ENCODE measurements at places on chromosomes 16 and 17.

DNA sequence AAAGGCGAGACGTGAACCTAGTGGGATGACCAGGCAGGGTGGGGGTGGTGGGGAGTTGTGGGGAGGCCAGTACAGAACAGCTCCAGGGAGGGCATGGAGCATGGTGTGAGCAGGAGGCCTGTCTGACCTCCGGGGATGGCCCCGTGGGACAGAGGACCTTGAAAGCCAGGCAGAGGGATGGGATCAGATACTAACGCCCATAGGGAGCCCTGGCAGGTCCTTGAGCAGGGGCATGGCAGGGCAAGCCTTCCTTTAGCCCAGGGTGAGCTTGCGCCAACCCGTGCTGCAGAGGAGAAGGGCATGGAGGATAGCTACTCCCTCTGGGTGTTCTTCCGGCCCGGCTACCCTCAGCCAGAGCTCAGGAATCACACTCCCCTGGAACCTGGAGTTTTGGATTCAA, 35.3 kb downstream of the TMEM235 start:
- DNase-seq: no peak

DNA sequence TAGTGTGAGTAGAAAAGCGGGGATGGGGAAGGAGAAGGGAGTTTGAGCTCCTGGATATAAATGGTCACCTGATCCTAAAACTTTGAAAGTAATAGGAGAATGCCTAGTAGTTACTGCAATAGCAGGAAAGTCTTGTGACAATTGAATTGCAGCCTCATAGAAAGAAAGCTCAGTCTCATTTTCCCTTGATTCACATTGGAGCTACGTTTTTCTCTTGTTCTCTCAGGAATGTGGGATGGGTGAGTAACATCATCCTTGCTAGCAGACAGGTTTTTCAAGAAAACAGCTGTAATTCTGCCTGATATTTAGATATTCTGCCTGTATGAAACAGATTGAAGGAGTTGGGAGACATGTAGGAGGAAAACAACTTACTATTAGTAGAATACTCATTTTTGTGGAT, 25.3 kb downstream of the SF3B3 start:
- DNase-seq: no peak

DNA sequence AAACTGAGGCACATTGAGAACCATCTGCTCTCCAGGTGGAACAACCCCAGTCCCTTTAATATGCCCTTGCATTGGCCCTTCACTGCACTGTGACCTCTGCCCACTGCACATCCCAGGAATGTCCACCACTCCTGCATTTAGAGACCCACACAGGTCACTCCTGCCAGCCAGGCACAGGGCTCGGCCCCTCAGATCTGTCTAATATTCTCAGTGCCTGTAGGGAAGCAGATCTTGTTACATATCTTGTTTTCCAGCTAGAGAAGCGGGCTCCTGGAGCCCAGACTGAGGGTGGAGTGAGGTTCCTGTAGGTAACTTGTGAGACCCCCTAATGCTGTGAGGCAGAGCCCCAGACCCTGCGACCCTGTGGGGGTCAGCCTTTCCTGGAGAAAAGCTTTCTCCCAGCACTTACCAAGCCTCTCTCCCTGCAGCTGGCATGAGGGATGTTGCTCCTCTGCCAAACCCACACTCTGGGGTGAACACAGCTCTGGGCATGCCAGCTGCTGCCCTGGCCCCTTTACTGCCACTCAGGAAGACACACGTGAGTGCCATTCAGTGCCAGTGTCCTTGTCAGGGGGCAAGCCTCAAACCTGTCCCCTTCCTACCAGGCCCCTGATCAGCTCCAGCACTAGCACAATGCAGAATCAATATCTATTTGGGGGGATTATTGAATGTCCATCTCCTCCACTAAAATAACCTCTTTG, 40.3 kb upstream of the CRHR1 start:
- no peak for DNase-seq

DNA sequence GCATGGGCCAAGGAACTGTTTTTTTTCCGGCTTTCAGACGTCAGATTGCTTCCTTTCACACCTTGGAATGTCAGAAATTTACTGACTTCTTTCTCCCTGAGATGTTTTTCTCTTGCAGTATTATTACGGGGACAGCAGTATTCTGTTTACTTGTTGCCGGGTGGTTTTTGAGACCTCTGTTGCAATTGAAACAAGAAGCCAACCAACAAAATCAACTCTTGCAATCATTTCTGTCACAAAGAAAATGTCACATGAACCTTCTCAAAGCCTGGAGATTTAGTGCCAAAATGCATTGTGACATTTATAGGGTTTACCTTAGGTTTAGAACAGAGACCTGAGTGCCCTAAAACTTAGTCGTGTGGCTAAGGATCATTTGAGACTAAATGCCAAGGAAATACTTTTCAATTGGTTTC, 174.3 kb downstream of the MAP2K6 start:
- DNase-seq: no peak

GRCh38 chr17:44820631-44821212, 9.4 kb downstream of the GJC1 start:
- no peak for DNase-seq

- no peak for DNase-seq
These were observed 534 bp downstream of the GPATCH8 start for GRCh38 chr17:44502598-44503146.

DNA sequence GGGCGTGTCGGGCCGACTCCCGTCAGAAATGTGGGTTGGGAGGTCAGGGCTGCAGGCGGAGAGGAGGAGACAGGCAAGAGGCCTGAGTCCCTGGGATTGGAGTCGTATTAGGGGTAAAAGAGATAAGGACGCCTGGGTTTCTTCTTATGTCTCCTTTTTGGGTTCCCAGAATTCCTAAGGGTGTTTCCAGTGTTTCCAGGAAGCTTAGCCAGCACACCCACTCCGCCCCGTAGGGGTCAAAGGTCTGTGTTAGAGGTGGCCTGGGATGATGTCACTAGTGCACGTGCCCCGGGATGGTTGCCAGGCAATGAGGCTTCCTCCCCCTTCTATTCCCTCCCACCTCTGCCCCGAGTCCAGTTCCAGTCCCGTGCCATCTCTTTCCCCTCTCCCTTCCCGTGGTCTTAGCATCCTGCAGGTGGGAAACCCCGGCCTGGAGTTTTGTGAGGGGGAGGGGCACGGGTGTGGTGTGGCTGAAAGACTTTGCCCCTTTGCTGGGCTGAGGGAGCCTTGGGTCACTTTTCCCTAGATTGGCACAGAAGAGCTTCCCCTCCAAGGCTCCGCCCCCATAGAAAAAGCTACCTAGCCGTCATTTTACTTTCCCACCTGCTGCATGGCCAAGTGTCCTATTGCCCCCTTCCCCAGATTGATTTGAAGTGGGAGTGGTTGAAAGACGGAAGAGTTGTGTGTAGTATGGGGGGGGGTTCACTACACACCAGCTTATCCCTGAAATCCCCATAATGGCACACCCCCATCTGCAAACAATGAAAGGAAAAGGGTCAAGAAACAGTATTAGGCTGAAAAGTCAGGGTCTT, 2.8 kb downstream of the KDM6B start:
- peak; percentile 69 for DNase-seq

DNA sequence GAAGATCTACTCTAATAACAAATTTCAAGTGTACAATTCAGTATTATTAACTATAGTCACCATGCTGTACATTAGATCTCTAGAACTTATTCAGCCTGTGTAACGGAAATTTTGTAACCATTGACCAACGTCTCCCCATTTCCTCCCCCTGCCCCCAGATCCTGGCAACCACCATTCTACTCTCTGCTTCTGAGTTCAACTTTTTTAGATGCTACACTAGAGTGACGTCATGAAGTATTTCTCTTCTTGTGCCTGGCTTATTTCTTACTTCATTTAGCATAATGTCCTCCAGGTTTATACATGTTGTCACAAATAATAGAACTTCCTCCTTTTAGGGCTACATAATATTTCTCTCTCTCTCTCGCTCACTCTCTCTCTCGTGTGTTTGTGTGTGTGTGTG, 157.5 kb downstream of the ANKFN1 start:
- DNase-seq: no peak

DNA sequence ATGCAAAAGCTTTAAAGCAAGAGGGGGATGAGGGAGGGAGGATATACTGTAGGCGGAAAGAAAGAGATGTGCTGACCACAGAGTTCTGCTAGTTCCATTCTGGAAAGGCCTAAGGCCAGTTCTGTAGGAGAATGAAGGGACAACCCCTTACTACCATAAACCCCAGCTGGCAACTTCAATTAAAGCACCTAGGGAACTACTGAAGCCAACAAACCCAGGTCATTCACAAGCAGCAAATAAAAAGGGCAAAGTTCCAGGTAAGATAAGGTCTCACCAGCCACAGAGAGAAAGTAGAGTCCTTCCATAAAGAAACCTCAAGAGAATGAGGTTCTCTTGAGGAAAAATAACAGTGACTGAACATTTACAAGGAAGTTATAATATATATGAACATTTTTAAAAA, 12.8 kb downstream of the TERF2 start:
- DNase-seq: no peak

Data from activated T-cell treated with anti-CD3 and anti-CD28 coated beads for 48 hours (primary cell).